ENCODE measurements at places on chromosomes 16 and 17.

DNA sequence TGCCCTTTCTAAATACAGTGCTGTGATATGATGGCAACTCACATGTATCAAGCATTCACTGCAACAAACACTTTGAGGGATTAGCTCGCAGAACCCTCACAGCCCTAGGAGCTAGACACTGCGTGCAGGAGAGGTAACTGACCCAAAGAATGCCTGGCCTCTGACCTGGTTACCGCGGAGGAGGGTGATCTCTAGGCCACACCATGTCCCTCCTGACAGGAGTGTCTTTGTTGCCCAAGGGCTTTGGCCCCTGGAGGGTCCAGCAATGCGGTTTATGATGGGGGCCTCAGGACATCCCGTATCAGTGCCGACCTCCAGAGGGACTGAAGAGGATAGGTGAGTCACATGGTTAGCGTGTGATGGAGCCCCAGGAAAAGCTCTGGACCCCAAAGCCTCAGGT is 130.6 kb downstream of the MGAT5B start:
- DNase-seq = no peak

GRCh38 chr16:48201515-48202201 is 42.4 kb upstream of the LONP2 start:
- DNase-seq = no peak

GRCh38 chr17:51434434-51435170 is 174.3 kb downstream of the UTP18 start:
- no peak for DNase-seq

GRCh38 chr16:82149536-82149935 is 20.5 kb downstream of the MPHOSPH6 start:
- no peak for DNase-seq

DNA sequence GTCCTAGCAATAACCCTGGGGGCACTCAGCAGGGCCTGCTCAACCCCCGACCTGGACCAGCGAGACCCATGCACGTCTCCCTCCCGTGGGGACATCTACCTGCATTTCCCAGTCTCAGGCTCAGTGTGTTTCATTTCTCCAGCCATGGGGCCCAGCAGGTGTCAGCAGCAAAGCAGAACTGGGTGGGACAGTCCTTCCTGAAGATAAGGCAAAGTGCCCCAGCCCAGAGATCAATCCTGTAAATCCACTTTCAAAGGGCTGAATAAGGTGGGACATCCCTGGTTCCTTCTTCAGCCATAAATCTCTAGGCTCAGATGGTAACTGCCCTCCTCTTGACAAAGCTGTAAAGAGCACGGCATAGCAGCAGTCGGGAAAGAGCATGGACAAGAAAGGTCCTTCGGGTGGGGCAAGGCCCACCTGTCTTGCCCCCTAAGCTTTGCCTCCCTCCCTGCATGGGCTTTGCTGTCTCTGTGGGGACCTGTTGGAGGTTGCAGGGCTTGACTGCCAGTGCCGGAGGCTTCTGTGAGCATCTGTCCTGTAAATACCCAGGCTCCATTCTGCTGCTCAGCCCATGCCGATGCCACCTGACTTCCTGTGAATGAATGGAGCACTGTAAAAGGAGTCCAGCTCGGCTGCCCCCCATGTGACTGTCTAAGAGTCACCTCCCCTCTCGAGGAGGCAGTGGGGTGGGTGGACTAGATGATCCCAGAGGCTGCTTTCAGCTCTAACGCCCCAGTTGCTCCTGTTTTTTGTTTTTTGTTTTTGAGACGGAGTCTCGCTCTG is 84.8 kb upstream of the TBC1D3K start:
- no peak for DNase-seq
